Islet precursor cell (in vitro differentiated cells): ENCODE measurements at places on chromosomes 1 and 21.

GRCh38 chr1:177849579-177850290 is 120.1 kb downstream of the SEC16B start:
- DNase-seq = no peak

DNA sequence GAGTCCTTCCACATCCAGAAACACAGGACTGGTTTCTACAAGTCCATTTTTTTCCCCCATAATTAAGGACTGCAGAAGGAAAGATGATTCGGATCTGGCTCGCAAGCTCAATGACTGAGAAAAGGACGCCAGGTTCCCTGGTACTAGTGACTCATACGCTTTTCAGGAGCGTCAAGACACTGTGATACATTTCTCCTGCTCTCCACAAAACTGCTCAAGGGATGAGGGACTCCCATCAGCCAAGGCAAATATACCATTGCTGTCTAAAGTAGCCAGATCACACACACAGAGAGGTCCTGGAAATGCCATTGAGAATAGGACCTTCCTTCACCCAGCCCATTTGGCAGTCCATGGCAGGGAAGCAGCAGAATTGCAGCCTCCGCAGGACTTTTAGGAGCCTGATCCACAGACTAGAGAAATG is 253.6 kb upstream of the IRF2BP2 start:
- no peak for DNase-seq

DNA sequence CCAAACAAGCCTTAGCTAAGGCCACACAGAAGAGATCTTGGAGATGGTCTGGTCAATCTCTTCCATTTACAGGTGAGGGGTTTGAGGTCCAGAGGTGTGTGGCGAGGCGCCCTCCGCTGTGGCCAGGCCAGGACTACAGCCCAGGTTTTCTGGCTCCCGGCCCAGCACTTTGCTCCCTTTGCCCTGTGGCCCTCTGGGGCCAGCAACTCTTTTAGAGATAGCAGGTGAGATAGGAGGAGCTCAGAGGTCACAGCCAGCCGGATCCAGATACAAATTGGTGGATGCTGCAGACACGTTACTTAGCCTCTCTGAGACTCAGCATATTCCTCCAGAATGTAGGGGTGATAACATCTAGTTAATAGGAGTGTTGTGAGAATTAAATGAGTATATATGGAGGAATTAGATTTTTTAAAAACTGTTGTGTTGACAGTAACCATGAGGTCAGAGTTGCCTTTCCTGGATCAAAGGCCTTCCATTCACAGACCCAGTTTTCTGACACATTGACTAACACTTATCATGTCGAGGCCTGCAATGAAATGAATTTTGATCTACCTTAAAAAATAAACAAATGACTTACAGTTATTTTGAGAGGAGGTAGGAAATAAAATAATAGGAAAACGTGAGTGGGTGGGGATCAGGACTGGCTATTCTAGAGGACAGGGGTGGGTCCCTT is 16.6 kb downstream of the TEX35 start:
- DNase-seq = no peak

DNA sequence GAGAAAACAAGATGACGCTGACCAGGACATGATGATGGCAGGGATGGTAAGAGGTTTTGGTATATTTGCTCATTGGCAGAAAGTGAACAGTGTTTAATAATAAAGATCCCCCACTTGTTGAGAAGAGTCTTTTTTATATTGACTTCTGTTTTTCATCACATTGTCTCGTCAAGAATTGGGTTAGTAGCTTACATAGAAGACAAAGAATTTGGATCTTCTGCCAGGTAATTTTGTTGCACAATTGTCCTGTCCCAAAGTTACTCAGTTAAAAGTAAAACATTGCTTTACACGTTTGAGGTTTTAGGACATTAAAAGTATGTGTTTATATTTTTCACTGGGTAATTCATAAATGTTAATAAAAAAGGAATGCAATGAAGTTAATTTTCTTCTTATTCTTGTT is 48.3 kb upstream of the LAMC2 start:
- DNase-seq = no peak

DNA sequence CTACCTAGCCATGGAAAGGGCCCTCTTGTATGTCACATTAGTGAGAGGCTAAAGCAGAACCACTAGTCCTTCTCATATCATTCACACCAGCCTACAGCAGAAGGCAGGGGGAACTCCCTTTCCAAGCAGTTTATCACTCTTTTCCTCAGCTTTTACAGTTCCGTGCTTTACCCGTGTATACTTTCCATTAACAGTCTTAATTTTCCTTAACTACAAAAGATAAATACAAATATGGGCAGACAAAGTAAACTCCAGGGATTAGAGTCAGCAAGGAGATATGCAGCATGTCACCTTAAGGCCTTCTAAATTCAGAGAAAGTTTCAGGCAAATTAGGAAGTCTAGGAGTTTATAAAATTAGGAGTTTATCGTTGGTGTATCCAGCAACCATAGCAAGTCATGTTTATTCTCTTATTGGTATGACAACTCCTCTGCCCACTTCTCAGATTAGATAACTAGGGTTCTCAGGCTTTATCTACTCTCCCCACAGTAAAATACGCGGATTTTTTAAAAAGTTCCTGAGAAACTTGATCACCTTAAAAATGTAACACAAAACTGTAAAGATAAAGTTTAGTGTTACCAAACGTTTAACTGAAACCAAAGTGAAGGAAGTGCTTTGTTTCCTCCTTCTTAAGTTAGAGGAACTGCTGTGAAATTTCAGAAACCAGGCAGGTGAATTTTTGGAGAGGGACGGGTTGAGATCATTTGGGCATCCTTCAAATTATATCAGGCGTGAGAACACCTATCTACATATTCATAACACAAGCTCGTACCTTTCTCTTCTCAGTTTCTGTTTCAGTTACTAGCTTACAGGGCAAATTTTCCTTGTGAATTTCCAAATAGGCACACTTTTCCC is 42.7 kb upstream of the SLC19A2 start:
- DNase-seq = no peak

DNA sequence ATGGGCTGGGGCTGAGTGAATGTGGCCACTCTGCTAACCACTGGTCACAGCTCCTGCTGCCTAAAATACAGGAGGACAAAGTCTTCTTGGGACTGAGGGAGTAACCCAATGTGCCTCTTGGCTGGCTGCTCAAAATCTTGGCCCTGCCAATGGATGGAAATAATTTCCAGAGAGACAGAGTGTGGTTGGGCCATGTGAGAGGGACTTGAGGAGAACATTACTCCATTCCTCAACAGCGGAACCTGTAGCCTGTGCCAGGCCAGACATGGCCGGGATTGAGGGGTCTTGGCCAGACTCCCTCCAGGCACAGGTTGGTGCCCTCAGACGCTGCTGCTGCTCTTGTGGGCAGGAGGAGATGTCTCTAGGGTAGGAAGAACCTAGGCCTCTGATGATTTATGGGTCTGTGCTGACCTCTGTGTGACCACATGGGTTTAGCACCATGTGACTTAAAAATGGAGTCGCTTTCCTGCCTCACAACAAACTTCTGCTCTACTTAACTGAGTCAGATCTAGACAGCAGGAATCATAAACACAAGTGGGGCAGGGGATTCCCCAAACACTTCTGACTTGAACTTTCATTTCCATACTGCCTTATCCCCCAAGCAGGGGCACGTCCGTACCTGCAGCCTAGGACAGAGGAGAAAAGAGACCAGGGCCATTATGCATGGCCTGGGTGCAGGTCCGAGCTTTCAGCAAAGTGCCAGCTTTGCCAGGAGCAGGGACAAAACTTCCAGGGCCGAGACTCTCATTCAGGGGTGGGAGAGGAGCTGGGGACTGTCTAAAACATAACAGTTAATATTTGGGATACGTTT is 79.2 kb downstream of the CD34 start:
- no peak for DNase-seq
